ENCODE measurements at places on chromosomes 3 and 15.

GRCh38 chr3:48268936-48269561 lies 28.1 kb downstream of the ZNF589 start:
- no peak for DNase-seq

DNA sequence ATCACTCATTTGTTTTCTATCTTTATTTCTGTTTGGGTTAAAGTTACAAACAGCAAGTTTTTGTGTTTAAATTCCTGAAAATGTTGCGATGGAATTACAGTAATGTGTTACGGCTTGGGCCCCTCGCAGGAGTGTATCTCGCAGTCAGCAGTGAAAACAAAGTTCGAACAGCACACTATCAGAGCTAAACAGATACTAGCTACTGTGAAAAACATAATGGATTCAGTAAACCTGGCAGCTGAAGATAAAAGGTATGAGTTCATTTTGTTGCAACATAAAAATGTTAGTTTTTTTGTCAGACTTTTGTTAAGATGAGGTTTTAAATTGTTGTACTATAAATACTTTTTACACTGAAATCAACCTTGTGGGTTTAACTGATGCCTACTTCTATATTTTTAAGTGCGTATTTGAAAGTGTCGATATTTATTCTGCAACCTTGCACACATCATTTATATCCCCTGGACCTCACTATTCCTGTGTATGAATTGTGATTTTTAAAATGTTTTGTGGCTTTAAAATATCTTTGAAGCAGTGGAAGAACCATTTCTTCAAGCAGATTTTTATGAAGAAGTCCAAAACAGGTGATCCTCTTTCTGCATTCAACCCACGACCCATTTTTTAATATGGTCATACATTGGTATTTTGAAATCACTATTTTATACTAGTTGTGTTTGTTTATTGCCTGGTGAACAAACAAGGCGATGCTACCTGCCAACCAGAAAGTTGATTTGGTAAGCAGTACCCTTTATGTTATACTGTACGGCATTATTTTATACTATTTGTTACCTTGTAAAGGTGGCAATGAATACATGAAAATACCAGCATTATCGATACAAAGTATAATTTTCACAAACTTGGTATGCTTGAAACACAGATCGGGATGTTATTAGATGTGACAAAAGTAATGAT lies 27.8 kb downstream of the MFN1 start:
- DNase-seq = no peak

DNA sequence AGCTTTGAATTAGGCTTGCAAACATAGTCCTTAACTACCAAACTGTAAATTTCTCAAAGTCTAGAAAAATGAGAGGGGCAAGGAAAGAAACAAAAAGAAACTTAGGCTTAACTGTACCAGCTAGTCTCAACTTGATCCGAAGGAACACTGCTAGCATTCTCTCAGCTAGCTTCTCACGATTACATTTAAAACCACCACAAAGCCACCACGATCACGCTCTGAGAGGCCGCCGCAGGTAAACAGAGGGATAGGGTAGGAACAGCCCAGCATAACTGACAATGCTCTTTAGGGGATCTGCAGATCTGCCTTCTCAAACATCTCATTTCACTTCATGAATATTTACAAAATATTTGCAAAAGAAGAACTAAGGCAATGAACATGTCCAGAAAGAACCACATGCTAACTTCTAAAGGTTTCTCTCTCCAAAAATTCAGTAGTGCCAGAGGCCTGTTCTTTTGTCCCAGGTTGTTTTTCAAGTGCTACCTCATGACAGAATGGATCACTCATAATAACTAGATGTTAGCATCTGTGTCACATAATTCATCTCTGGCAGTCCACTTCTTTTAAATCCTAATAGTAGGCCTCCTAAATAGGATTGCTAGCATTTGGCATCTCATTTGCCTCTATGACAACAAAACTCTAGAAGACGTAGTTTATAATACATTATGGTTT lies 18.9 kb downstream of the VGLL4 start:
- no peak for DNase-seq

DNA sequence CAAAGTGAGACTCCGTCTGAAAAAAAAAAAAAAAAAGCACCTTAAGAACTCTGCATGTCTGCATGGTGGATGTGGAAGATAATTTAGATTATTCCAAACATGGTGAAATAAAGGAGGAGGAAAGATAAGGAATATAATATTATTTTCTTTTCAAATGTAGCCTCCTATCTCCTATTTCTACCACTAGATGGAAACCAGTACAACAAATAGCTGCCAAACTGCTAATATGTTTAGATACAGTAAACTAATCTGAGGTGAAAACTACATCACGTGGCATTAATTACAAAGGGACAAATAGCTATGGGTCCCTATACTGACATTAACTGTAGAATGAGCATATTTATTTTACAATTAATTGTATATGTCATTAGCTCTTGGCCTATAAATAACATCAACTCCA lies 197.8 kb downstream of the TBC1D5 start:
- DNase-seq = no peak
